ENCODE measurements at places on chromosomes 12 and 14. TPM values are rescaled to one million over a fixed set of nuclear protein-coding genes. Genes with fewer than 3 reads are reported as not detected.

Gene CFAP54
- total RNA-seq: 0.41 TPM

Gene TOMM20L
- total RNA-seq: not detected

Gene CHGA
- total RNA-seq: not detected

Gene TGM1
- 12.3 TPM for total RNA-seq

Gene MEG3
- 46.1 TPM for total RNA-seq

Gene P2RX2
- not detected for total RNA-seq

Gene KIAA0586
- 21.4 TPM for total RNA-seq
